Uterus (tissue), 4 donors: ENCODE measurements at places on chromosomes 4 and X. TPM values are rescaled to one million over a fixed set of nuclear protein-coding genes. Genes with fewer than 3 reads are reported as not detected.

- DNase-seq, result no peak
Measured at GRCh38 chr4:137417676-137418075, 114.6 kb downstream of the PCDH18 start.

DNA sequence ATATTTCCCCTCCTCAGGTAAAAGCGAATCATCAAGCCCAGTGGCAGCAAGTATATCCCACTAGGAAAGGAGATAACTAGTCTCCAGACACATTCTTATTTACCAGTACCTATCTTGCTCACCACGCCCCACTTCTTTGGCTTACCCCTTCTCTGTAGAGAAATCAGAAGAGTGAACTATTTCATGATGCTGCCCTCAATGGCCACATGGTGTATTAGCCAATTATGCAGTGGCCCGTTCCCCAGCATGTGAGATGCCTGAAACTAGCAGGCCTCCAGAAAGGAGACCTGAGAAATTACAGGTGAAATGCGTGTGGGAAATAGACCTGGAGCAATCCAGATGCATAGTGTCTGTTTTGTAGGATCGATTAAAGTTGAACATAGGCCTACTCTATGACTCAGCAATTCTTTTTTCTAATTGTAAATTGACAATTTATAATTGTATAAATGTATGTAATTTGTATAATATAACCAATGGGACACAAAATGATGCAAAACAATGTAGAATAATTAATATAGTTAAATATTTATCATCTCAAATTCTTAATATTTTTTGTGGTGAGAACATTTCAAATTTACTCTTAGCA lies 87.3 kb downstream of the CXCL13 start:
- no peak for DNase-seq

- DNase-seq, result no peak
Measured at GRCh38 chr4:79576429-79576753, 168.4 kb upstream of the GK2 start.

DNA sequence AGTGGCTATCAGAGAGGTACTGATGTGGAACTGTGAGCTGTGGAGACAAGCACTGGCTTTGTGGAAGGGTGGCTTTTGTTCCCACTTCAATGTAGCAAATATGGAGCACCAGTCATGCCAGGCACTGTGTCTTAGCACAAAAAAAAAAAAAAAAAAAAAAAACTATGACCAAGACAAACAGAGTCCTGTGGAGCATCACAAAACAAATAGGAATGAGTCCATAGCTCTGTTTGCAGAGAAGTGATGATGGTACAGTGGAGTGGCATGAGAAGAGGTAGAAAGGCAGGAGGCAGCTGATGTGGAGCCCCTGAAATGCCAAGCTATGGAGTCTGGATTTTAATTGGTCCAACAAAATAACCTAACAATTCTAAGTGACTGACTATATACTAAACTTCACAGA lies 116.9 kb downstream of the RAB28 start:
- DNase-seq, result no peak

- no peak for DNase-seq
Measured at GRCh38 chr4:121789960-121790829, 10.9 kb upstream of the EXOSC9 start.

- no peak for DNase-seq
Measured at GRCh38 chr4:113499166-113499565, 262.4 kb downstream of the CAMK2D start.

The HMX1 gene
- total RNA-seq, result not detected

The IL1RAPL2 gene
- 2.1 TPM for total RNA-seq

The GNRHR gene
- not detected for total RNA-seq

- DNase-seq, result no peak
Measured at GRCh38 chr4:159455675-159456237, 352.9 kb downstream of the RAPGEF2 start.

The HNRNPH2 gene
- 22.6 TPM for total RNA-seq

The WNK3 gene
- total RNA-seq, result 3.9 TPM

DNA sequence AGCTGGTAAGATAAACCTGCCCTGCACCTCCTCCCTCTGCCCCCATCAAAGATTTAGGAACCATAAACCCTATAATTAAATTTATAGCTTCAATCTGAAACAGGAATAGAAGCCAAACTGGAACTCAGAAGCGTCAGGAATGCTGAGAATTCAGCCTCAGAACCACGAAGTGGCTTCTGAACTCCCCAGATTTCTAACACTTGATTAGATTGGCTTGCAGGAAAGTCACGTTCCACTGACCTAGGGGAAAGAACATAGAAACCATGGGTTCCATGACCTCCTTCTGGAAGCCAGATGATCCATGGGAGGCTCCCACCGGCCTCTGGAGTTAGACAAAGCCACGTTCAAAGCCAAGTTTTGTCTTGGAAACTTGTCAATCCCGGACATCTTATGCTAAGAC lies 356.5 kb downstream of the MID1IP1 start:
- no peak for DNase-seq

The BEND4 gene
- 0.14 TPM for total RNA-seq

DNA sequence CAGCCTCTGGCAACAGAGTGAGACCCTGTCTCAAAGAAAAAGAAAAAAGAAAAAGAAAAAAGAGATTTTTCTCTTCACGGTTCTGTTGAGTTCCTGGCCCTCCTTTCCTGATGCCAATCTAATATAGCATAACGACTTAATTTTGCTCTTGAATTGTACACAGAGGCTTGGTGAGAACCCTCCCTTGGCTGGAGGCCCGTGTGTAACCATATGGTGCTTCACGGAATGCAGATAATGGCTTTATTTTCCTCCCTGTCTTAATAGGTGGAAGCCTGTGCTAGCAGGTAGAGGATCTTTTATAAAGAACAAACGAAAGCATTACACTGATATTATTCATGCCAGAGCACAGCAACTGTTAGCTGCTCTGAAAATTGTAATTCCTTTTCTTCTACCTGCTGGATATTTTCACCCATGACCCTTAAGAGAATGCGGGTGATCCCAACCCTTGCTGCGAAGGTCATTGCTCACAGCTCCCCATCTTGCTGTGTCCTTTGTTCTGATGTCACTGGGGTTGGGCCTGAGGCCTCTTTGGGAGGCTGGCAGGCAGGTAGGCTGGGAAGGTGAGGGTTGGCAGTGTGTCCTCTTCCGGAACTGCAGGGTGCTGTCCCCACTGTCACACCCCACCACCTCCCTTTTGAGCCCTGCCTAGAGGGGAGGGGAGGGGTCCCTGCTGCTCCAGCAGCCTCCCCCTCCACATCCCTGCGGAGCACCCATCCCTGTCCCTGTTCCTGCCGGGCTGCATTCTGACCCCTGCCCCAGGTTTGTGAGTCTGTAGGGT lies 83.8 kb upstream of the STOX2 start:
- no peak for DNase-seq

DNA sequence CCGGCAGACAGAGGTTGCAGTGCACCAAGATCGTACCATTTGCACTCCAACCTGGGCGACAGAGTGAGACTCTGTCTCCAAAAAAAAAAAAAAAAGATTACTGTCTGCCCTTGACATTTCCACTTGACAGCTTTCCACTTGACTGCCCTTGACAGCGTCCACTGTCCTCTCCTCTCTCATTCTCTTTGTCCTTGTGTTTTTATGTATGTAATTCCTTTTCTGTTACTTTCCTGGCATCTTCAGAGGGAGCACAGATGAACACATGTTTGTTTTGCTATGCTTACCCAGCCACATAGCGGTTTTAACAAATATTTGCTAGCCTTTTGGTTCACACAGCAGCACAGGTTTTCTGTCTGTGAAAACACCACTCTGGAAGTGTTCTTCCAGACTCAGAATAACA lies 26.2 kb downstream of the SYAP1 start:
- no peak for DNase-seq

- no peak for DNase-seq
Measured at GRCh38 chr4:168743601-168744000, 246.7 kb downstream of the PALLD start.

DNA sequence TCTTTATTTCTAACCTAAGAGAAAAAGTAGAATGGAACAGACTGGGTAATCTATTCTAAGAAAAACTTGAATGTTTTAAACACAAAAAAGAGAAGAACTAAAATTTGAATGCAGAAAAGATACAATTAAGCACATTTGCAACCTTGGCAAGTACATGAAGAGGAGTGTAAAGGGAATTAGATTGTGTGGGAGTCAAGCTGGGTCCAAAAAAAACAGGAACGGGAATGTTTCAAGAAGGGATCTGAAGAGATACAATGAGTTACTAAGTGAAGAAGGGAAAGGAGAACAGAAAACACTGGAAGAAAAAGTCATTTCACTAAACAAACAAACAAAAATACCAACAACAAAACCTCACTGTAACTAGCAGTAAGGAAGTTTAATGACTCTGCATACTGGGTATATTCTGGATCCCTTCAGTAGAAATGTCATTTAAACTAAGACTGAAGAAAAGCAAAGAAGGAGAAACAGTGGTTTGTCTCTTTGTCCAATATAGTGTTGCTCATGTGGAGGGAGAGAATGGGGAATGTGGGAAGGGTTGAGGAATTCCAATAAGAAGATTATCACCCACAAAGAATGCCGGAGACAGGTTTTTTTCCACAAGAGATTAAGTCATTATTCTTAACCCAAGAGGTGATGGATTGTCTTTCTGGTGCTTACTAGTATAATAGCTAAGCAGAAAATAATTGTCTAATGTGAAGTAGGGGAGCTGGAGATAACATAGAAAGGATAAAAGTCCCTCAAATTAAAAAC lies 50.4 kb upstream of the PTPN13 start:
- DNase-seq, result no peak

DNA sequence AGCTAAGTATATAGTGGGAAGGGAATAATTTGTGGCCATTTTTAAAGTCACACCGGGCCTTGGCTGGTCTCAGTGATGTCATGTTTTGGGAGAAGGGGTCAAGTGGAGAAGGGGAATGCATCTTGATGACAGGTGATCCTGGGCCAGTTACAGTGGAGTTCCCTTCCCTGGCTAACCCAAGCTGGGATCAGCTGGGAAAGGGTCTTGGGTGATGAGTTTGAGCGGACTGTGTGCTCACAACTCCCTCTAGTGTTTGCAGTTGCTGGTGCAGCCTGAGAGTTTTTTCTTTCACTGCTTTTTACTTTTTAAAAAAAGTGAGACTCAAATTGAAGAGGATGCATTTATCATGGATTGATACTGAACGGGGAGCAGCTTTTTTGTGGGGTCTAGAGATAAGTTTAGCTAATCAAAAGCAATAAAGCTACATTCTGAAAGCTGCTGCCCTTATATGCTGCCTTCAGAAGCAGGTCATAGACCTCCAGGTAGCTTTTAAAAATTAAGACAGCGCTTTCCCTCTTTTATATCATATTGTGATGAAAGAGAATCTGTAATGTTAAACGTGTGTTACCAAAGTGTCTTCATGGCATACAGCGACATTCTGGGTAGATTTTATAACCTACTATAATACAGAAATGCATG lies 164.7 kb downstream of the DCLK2 start:
- DNase-seq, result no peak

The MAP3K15 gene
- 0.90 TPM for total RNA-seq
